Hematopoietic multipotent progenitor cell treated with erythropoietin and hydrocortisone succinate and interleukin-3 and kit ligand, for 17 days (in vitro differentiated cells): ENCODE measurements at places on chromosomes 6 and 20.
A peak's percentile ranks its signal among the peaks of the same experiment; 100 is the strongest.

DNA sequence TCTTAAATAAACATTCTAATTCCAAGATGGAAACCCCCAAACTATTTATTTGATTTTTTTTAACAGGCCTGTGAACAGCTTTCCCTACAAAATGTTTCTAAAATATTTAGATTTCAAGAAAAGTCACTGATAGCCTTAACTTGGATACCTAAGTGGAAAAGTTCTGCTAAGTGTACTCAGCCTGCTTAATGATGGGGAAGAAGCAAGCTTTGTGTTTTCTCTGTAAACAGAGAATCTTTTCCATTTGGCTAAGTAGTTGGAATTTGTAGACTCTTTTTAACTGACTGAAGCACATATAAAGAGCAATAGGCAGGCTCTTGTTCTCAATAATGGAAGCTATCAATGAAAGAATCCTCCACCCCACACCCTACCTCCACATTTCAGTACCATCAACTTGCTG is 108.2 kb downstream of the KIF6 start:
- DNase-seq, result no peak

DNA sequence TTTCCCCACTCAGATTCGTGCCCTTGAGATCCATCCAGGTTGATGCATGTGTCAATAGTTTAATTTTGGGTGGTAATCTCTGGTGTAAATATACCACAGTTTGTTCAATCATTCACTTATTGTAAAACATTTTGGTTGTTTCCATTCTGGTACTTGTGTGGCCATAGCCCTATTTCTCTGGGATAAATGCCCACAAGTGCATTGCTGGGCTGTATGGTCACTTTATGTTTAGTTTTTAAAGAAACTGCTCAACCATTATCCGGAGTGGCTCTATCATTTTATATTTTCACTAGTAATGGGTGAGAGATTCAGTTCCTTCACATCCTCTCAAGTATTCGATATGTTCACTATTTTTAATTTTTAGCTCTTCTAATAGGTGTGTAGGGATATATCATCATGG is 60.7 kb upstream of the RNF24 start:
- DNase-seq, result no peak

DNA sequence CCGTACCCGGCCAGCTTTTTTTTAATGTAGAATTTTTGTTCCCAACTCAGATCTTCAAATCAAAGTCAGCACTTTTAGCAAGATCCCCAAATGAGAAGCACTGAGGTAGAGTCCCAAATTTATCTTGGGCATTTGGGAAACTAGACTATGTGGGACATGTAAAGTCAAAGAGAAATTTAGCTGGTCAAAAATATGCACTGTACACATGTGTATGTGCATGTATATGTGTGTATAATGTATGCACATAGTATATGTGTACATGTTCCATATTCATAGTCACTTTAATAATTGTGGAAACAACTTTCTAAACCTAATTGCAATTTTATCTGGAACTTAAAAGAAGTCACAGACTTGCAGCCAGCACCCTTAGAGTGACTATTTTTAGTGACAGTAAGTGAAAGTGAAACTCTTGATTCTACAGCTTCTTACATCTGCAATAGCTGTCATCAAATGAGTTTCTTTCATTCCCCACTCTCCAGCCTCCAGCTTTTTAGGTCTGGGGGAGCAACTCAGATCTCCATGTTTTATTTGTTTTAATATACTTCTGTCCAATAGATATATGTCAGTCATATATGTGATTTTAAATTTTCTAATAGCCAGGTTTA is 53.6 kb downstream of the CDC40 start:
- DNase-seq, result peak; percentile 23

DNA sequence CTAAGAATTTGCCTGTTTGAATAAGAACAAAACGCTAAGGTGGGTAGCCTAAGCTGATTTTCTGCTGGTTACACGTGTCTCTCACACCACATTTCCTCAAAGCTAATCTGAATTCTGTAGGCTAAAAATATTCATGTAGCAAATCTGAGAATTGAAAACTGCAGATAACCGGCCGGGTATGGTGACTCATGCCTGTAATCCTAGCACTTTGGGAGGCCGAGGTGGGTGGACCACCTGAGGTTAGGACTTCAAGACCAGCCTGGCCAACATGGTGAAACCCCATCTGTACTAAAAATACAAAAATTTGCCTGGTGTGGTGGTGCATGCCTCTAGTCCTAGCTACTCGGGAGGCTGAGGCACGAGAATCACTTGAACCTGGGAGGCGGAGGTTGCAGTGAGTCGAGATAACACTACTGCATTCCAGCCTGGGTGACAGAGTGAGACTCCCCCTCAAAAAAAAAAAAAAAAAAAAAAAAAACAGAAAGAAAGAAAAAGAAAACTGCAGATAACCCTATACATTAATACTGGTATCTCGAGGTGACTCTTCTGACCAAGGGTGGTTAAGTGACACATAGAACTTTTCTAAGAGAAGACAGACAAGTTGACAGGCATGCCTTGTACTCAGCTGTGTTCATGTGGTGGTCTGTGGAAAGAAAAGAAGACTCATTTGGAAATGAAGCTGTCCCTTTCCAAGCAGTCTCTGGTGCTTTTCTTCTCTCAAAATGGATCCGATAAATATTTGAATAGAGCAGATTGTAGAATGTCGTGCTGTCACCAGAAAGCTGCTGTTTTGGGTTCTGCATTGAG is 24.7 kb upstream of the ASXL1 start:
- peak; percentile 29 for DNase-seq
